ENCODE measurements at places on chromosomes 16 and 17. TPM values are rescaled to one million over a fixed set of nuclear protein-coding genes. Genes with fewer than 3 reads are reported as not detected.
A peak's percentile ranks its signal among the peaks of the same experiment; 100 is the strongest.

Gene ADAM11
- 3.3 TPM for total RNA-seq

DNA sequence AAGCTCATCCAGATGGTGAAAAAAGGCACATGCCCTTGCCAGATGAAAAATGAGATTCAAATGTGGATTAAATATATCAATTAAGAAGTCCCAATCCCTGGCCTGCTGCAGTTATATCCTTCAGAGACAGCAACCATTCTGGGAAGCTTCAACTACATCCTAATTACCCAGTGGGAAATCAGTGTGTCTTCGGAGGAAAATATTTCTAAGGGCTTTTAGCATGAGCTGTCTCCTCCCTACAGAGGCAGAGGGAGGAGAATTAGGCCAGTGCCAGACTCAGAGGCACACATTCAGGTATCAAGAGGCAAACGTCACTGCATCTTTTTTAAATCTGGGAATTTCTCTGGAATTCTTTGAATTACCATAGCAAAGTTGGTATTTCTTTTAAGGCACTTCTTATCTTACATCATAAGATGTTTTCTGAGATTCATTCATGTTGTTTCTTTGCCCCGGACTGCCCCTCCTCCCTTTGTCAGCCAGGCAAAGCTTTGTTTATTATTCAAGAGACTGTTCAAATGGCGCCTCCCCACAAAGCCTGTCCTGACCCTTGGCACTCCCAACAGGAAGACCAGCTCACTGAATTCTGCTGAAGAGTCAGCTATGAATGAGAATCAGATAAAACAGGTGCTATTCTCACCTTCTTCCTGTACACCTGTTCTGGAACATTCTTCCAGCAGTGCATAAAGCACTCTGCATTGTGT, 38.3 kb upstream of the SMPD3 start:
- H3K27me3 ChIP-seq, result peaks cover 4% of the 10 kb centered on the region
- no peaks in the 10 kb centered on the region for H3K36me3 ChIP-seq
- no peak overlapping the region for H3K4me3 ChIP-seq
- DNase-seq, result no peak

DNA sequence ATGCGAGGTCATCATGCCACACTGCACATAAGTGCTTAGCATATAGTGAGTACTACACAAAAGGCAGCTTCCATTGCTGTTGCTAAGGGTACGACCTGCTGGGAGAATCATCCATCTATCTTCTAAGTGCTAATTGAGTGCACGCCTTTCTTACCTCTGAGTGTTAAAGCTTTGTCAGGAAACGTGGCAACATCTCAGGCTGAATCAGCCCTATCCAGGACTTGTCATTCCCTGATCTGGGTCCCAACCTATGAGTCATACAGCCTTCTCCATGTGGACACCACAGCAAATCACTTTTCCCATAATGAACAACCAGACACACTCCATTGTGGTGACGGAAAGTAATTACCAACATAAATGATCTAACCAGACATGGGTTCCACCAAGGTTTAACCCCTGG, 201.1 kb upstream of the MAF start:
- H3K4me3 ChIP-seq, result no peak overlapping the region
- no peaks in the 10 kb centered on the region for H3K4me1 ChIP-seq
- no peak overlapping the region for H3K27ac ChIP-seq
- no peaks in the 10 kb centered on the region for H3K27me3 ChIP-seq

Gene ZNF287
- total RNA-seq, result 8.0 TPM

DNA sequence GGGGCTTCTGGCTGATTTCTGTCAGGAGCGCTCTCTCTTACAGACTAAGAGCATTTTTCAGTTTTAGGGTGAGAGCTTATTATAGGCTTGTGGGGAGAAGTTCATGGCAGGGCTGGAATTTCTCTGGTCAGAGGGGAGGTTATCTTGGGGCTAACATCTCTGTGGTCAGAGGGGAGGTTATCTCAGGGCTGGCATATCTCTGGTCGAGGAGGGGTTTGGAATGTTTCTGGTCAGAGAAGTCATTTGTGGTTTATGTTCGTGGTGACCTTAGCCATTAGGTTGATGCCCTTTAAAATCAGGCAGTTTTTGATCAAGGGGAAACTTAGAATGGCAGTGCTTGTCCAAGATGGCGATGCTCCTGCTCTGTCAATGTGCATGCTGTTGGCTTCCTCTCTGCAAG, 10.8 kb upstream of the USP31 start:
- DNase-seq, result no peak
- no peaks in the 10 kb centered on the region for H3K36me3 ChIP-seq
- H3K4me1 ChIP-seq, result no peaks in the 10 kb centered on the region
- H3K27me3 ChIP-seq, result no peaks in the 10 kb centered on the region
- H3K4me3 ChIP-seq, result no peak overlapping the region

DNA sequence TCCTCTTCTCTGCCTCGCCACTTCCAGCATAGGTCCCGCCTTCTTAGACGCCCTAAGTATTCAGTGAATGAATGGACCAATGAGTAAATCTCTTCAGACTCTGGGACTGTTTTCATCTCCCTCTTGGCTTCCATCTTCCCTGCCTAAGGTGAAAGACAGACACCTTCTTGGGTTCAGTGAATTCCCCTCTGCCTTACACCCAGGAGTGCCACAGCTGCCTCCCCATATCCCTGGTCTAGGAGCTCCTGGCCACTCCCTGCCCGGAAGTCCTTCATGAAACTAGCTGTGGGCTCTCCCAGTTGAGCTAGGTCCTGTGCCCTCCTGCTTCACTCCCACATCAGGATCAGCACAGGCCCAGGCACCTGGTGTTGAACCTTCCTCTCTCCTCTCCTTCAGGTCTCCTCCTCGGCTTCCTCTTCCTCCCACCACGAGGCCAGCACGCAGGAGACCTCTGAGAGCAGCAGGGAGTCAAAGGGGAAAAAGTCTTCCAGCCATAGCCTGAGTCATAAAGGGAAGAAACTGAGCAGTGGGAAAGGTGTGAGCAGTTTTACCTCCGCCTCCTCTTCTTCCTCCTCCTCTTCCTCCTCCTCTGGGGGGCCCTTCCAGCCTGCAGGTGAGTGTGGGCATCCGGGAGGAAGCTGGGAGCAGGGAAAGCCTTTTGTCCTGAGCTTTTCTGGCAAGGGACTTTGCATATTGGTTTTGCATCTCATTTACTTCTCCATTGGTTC, 10.3 kb downstream of the MLLT6 start:
- DNase-seq, result no peak
- peaks cover 29% of the 10 kb centered on the region for H3K36me3 ChIP-seq
- H3K27ac ChIP-seq, result no peak overlapping the region
- H3K4me1 ChIP-seq, result no peaks in the 10 kb centered on the region
- no peaks in the 10 kb centered on the region for H3K27me3 ChIP-seq

Gene MT3
- not detected for total RNA-seq

GRCh38 chr17:50461550-50462132, 7.0 kb downstream of the CHAD start:
- no peaks in the 10 kb centered on the region for H3K36me3 ChIP-seq
- no peaks in the 10 kb centered on the region for H3K27me3 ChIP-seq
- no peak overlapping the region for H3K27ac ChIP-seq
- no peaks in the 10 kb centered on the region for H3K4me1 ChIP-seq

Gene PMM2
- 13.6 TPM for total RNA-seq

DNA sequence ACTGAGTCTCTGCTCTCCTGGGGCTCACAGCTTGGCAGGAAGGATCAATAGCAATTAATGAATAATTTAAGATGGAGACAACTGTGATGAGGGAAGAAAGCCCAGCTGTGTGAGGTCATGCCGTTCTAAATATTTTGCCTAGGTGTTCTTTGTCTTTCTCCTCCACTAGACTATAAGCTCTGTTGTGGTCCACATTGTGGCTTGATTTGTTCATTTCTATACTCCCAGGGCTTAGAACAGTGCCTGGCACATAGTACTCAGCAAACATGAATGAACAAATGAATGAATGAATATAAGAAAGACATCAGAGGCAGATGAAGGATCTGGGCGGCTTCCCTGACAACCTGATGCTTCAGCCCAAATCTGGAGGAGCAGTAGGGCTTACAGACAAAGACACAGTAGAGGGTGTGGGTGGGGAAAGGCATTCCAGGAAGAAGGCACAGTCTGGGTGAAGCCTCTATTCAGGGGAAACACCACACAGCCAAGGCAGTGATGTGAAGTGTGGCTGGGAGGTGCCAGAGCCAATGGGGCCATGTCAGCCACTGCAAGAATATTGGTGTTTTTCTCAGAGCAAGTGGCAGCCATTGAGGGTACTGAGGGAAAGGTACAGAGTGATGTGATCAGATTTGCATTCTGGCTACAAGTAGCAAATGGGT, 8.3 kb downstream of the CDH13 start:
- H3K4me3 ChIP-seq, result no peak overlapping the region
- H3K36me3 ChIP-seq, result no peaks in the 10 kb centered on the region
- no peaks in the 10 kb centered on the region for H3K27me3 ChIP-seq
- no peak overlapping the region for H3K27ac ChIP-seq
- DNase-seq, result peak; percentile 32

DNA sequence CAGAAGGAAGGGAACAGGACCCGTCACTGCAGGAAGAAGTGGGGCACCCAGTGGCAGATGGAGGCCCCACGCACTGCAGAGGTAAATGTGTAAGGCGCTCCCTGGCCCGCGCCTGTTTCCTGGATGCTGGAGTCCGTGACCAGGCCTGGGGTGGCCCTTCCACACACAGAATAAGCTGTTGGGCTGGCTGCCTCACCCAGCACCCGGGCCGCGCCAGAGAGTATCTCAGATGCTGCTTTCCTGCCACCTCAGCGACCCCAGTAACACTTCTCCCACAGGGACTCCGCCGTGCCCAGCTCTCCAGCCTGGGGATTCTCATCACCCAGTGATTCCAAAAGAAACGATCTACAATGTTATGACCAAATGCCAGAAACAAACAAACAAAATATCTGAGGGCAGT, 1993.1 kb downstream of the TP53TG3F start:
- H3K4me3 ChIP-seq, result no peak overlapping the region
- H3K27me3 ChIP-seq, result no peaks in the 10 kb centered on the region
- H3K4me1 ChIP-seq, result no peaks in the 10 kb centered on the region
- H3K36me3 ChIP-seq, result no peaks in the 10 kb centered on the region
- no peak overlapping the region for H3K27ac ChIP-seq
- no peak for DNase-seq

Gene CES4A
- 7.5 TPM for total RNA-seq

DNA sequence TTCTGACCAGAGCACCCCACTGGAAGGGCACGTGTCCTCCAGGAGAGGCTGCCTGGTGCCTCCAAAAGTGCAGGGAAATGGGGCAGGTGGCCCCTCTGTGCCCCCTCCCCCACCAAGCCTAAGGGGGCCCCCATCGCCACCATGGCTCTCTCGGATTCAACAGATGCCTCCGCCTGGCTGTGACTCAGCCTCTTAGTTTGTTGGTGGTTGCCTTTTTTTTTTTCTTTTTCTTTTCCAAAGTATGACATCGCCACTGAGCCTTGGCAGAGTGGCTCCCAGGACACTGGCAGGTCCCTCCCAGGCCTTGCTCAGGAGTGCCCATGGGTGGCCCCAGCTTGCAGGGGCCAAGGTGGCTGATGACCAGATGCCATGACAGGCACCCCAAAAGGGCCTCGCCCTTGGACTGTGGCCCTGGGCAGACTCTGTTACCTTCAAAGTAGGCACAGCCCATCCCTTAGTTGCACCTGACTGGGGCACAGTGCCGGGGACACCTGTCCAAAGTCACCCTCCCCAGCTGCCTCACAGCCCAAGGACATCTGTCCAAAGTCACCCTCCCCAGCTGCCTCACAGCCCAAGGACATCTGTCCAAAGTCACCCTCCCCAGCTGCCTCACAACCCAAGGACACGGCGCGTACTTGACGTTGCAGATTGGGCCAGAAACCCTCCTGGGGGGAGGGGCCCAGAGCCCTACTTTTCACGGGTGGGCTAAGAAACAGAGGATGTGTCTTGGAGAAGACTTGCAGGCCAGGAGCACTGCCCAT, 29.6 kb downstream of the NPTX1 start:
- H3K36me3 ChIP-seq, result no peaks in the 10 kb centered on the region
- DNase-seq, result no peak
- no peaks in the 10 kb centered on the region for H3K27me3 ChIP-seq
- no peak overlapping the region for H3K27ac ChIP-seq
- H3K4me3 ChIP-seq, result no peak overlapping the region

GRCh38 chr16:22898874-22899348, 84.9 kb downstream of the HS3ST2 start:
- H3K4me3 ChIP-seq, result no peak overlapping the region
- H3K27me3 ChIP-seq, result peaks cover 35% of the 10 kb centered on the region
- H3K4me1 ChIP-seq, result no peaks in the 10 kb centered on the region
- H3K36me3 ChIP-seq, result no peaks in the 10 kb centered on the region

DNA sequence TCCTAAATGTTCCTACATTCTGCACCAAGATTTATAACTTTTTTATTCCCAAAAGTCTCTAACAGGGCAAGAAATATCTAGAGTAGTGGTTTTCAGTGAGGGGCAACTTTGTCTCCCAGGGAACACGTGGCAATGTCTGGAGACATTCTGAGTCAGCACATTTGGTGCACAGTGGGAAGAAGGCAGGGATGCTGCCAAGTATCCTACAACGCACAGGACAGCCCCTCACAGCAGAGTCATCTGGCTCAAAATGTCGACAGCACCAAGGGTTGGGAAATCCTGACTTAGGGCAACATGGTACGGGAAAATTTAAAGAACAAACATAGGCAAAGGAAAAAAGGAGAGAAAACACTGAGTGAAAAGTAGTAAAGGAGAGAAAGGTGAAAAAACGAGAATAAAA, 61.8 kb downstream of the SMG6 start:
- peaks cover 3% of the 10 kb centered on the region for H3K36me3 ChIP-seq
- H3K4me1 ChIP-seq, result peaks cover 45% of the 10 kb centered on the region
- no peaks in the 10 kb centered on the region for H3K27me3 ChIP-seq
- peak overlapping the region; percentile 81 for H3K27ac ChIP-seq
- DNase-seq, result no peak

GRCh38 chr17:64718058-64718457, 56.0 kb upstream of the SMURF2 start:
- H3K4me3 ChIP-seq, result no peak overlapping the region
- no peaks in the 10 kb centered on the region for H3K36me3 ChIP-seq
- no peaks in the 10 kb centered on the region for H3K4me1 ChIP-seq
- no peak overlapping the region for H3K27ac ChIP-seq
- no peak for DNase-seq

DNA sequence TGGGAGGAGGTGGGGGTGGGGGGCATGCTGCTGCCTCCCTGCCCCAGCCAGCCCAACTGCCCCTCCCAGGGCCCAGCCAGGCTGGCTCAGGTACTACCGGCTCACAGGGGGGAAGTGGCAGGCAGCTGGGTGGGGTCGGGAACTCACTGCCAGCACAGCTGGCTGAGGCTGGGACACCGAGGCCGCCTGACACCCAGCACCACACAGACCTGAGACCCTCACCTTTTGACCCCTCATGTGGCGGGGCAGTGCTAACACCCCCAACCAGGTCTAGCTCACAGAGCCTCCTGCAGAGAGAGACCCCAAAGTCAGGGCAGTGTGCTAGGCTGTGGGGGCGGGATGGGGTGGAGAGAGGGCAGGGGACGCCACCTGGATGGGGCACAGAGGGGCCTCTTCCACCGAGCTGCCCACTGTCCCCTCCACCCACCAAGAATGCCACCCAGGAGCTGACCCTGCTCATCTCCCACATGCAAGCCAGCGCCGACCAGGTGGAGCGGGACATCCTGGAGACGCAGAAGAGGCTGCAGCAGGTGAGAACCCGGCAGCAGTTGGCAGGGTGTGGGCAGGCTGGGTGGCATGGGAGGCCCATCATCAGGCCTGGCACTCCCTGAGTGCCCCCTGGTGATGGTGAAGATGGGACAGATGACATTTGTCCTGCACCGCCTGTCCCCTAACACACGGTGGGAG, 3.0 kb downstream of the EVPLL start:
- H3K4me1 ChIP-seq, result no peaks in the 10 kb centered on the region
- no peaks in the 10 kb centered on the region for H3K36me3 ChIP-seq
- H3K4me3 ChIP-seq, result no peak overlapping the region
- H3K27me3 ChIP-seq, result peaks cover 25% of the 10 kb centered on the region
- peak; percentile 48 for DNase-seq
- no peak overlapping the region for H3K27ac ChIP-seq
